ENCODE measurements at places on chromosomes 7 and 10.

- no peak for DNase-seq
These were observed 161.4 kb downstream of the TFEC start for GRCh38 chr7:115869190-115869589.

DNA sequence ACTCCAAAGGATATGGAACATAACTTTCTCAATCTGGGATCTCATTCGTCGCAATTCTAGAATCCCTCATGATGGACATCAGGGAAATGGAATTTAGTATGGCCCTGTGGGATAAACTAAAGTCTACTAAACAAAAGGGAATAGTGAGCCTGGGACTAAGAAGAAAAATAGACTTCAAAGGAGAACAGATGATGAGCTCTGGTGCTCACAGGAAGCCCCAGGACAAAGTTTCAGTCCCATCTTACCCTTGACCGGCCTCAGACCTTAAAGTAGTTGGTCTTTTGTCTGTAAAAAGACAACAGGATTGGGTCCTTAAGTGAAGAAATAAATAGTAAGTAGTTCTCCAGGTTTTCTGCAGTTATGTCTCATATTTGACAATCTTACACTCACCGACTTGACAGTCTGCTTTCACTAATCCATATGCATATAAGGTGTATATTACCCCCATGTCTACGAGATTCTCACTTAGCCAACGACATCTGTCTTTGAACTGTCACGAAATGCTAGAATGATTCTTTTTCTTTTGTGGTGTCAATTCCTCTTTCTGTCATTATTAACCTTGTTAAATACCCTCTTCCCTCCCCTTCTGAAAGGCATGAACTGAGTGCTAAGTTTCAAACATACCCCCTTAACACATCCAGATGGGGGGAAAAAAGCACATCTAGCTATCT is 10.9 kb upstream of the IKZF1 start:
- no peak for DNase-seq

DNA sequence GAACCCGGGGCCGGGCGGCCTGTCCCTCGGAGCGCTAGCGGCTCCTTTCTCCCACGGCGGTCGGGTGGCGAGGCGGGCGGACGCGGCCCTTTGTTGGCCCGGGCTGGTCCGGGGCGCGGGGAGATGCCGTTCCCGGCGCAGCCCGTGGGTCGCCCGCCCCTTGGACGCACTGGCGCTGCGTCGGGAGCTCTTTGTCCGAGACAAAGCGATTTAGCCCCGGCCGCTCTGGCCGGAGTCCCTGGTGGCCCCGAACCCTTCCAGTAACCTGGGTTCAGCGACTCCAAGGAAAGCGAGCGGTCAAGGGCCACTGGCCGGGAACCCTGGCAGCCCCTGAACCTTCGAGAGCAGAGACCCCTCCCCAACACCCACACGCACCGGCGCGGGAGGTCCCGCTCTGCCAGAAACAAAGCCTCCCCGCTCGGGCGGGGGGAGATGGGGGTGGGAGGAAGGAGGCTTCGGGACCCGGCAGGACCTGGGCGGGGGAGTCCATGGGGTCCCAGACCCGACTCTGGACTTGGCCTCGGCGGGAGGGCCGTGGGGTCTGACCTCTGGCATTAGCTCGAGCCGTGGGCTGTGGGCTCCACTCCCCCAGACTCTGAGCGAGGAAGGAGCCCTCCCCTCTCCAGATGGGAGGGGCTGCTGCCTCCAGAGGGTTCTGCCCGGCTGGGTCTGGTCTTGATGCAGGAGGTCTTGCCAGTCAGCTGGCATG is 836 bp downstream of the DPYSL4 start:
- no peak for DNase-seq

DNA sequence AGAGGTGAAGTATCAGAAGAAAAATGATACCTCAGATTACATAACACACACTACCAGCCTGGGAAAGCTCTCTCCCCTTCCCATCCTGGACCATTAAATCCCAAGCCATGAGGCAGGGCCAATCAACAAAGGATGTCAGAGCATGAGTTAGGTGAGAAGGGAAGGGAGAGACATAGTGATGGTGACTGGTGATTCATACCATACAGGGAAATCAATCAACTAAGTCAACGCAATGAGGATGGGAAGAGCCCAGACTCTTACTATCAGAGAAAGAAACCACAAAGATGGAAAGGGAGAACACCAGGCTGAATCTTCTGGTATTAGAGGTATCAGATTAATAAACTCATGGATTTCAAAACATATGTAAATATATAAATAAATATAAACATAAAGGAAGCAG is 185.4 kb downstream of the KMT2E start:
- no peak for DNase-seq

GRCh38 chr10:14608381-14609001 is 166.2 kb downstream of the FAM107B start:
- no peak for DNase-seq

GRCh38 chr10:78215645-78216044 is 182.0 kb downstream of the RPS24 start:
- no peak for DNase-seq

GRCh38 chr10:28386503-28386868 is 83.6 kb upstream of the MPP7 start:
- no peak for DNase-seq

DNA sequence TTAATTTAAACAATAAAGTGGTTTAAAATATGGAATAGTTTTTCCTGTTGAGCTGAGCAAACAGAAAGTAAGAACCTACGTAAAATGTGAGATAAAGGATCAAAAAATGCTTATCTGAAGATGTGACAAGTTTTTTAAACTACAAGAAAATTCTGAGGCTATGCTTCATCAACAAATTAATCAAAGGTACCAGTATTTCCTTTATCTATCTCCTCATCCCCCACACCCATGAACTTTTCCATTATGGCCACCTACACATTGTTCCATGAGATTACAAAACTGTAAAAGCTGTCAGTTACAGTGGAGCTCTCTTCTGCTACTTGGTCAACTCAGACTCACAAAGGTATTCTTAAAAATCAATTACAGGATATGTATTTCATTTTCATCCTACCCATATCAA is 77.4 kb downstream of the ARHGAP12 start:
- DNase-seq: no peak

DNA sequence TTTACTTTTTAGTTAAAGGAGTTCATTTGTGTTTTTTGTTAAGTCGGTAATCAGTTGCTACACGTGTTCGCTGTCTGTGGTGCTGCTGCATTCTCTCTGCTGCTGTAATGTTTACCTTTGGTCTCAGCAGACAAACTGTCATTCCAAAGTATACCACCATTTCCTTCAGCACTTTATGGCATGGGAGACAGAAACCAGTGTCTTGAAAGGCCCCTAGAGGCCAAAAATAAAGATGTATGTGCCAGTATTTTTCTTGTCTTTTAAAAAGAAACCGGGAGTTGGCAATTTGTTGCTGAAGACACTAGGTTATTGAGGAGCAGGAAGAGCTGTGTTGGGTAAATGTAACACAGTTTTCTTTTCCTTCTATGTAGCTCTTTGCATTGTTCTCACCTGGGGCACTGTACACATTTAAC is 24.1 kb downstream of the ZNF92 start:
- no peak for DNase-seq

GRCh38 chr7:9091282-9091681 is 657.9 kb downstream of the NXPH1 start:
- DNase-seq: no peak

GRCh38 chr10:15245530-15245929 is 77.0 kb upstream of the NMT2 start:
- no peak for DNase-seq

DNA sequence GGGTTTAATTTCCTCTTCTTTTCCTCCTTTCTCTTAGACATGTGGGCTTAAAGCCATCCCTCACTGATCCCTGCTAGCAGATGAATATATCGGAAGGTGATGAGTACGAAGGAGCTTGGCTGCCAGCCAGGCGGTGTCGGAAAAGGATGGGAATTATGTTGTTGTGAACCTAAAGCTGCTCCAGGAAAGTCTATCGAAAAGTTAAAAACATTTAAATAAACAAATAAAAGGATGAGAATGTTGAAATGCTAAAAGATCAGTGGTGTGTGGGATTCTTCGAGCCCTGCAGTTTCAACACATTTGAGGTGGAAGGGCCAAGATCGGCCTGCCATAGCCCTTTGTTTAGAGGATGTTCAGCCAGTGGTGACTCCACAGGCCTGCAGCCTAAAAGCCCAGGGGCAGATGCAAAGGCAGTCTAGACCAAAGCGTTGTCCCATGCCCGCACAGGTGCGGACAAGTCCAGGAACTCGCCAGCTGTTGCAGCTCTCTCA is 107.9 kb downstream of the JCAD start:
- no peak for DNase-seq

DNA sequence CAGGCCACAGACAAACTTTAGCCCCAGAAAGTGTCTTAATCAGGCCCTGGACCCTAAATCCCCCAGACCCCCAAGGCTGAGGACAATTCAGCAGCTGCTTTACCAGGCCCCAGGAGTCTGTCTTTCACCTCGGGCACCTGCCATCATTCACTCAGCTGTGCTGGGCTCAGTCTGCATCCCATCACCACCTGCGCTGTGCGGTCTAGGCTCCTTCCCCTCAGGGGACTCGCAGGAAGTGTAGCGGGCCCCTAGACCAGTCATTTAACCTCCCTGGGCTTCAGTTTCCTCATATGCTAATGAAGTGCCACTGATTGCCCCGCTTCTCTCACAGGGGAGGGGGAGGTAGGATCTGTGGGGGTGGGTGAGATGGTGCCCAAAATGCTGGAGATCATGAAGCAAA is 76.4 kb upstream of the ZMIZ1 start:
- DNase-seq: no peak

DNA sequence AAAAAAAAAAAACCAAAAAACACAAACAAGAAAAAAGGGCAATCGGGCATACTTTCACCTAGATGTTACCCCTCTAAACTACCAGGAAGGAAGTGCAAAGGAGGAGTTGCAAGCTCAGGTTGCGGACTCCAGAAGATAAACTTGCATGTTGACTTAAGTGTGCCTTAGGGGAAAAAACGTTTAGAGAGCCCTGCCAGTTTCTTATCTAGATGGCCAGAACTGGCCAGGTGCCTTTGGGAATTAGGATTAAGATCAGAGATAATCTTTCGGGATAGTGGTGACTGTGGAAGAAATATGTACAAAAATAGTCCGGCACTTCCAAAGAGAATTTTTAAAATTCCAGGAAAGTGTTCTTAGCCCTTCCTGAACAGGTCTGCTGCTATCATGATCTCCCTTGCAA is 17.6 kb downstream of the EVX1 start:
- no peak for DNase-seq

DNA sequence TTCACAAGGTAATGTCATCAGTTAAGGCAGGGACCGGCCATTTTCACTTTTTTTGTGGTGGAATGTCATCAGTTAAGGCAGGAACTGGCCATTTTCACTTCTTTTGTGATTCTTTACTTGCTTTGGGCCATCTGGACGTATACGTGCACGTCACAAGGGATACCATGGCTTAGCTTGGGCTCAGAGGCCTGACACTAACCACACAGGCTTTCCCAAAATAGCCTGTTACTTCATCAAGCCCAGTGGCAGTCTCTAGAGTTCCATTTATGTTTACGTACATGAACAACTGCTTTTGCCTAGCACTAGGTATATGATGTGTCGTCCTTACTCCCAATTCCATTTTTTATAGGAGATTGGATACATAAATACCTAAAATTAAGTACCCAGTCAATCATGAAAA is 237.9 kb downstream of the C7orf25 start:
- DNase-seq: no peak

- no peak for DNase-seq
These were observed 182.9 kb upstream of the INHBA start for GRCh38 chr7:41885748-41886147.

DNA sequence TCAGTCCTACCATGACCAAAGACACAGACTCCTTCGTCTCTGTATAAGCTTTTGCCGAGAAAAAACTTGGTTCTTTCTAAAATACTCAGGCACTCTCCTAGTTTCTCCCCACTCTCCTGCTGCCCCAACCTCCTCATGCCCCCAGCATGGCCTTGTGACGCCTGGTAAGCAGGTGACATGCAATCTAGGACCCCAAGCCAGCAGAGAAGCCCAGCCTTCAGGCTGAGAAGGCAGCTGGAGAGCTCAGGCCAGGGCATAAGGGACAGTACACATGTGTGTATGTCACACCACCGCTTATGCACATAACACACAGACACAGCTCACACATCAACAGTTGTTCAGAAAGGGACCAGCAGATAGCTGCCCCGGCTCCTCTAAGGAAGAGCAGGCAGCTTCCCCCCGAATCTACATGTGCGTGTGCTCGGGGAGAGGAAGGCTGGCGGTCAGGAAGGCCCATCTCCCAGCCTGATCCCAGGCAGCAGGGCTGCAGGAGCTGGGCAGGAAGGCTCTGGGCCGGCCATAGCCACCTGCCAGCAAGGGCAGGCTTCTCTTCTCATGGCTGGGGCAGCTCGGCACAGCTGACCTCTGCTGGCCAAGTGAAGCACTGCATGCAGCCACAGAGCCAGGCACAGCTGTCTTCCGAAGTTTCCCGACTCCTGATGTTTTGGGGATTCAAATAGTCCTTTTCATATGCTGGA is 8.5 kb downstream of the DDX56 start:
- peak; percentile 64 for DNase-seq

GRCh38 chr10:114810926-114811325 is 10.7 kb upstream of the FHIP2A start:
- no peak for DNase-seq

DNA sequence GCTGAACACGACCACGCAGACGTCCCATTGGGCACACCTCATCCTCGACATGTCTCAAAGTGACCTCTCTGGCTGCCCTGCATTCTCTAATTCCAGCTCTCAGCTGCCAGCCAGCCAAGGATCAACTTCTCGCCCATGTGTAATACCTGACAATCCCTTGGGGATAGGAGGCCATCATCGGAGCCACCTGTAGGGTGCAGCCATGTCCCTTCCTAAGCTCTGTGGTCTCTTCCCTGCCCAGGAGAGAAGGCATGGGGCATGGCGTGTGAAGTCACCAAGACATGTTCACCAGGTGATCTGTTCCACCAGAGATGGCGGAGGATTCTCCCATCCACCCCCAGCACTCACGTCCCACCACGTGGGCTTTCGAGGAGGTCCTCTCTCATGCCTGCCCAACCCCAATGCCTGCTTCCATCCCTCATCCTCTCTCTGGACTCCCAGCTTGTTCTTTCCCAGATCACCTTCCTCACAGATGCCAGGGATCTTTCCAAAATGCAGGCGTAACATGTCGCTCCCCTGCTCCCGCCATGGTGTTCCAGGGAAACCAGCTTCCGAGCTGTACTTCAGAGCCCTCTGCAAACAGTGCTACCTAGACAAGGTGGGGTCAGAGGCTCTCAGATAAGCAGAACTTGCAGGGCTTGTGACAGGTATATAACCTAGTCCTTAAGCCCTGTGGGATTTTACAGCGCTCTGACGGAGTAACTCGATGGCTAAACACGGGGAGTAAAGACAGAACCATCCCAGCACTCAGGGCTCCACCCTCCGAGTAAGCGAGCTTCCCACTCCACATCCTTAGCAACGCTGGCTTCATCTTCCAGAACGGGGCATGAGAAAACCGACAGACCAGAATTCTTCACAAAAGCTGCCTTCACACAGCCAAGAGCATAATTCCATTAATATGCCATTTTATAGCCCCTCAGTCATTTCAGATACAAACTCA is 41.1 kb downstream of the BRI3 start:
- no peak for DNase-seq

GRCh38 chr7:74014931-74015330 is 13.0 kb upstream of the ELN start:
- no peak for DNase-seq

Data from stimulated activated CD4-positive, alpha-beta T cell treated with anti-CD3 and anti-CD28 coated beads, Interleukin-2, amount 100 ng/mL, for 48 hours (primary cell).